ENCODE measurements at places on chromosomes 4 and X. TPM values are rescaled to one million over a fixed set of nuclear protein-coding genes. Genes with fewer than 3 reads are reported as not detected.
A peak's percentile ranks its signal among the peaks of the same experiment; 100 is the strongest.

- DNase-seq = no peak
Observed at GRCh38 chr4:125125276-125125675, 189.5 kb upstream of the FAT4 start.

GRCh38 chr4:93865650-93866049 lies 37.1 kb downstream of the ATOH1 start:
- DNase-seq = no peak

DNA sequence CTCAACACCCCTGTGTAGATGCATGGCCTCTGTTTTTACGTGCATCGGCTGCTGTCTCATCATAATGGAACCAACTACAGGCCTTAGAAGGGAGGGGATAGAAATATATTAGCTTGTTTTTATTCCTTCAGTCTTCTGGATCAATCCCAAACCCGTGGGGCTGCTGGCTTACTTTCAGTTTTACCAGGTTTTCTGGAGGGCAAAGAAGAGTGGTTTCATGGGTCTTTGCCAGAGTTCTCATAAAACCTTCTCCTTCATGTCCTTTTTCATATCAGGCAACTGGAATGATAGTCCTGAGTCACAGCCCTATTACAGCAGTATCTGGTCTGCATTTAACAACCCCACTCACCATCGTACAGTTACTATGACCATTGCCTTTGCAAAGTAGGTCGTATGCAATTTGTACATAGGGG lies 34.6 kb downstream of the PPP2R2C start:
- DNase-seq = no peak

DNA sequence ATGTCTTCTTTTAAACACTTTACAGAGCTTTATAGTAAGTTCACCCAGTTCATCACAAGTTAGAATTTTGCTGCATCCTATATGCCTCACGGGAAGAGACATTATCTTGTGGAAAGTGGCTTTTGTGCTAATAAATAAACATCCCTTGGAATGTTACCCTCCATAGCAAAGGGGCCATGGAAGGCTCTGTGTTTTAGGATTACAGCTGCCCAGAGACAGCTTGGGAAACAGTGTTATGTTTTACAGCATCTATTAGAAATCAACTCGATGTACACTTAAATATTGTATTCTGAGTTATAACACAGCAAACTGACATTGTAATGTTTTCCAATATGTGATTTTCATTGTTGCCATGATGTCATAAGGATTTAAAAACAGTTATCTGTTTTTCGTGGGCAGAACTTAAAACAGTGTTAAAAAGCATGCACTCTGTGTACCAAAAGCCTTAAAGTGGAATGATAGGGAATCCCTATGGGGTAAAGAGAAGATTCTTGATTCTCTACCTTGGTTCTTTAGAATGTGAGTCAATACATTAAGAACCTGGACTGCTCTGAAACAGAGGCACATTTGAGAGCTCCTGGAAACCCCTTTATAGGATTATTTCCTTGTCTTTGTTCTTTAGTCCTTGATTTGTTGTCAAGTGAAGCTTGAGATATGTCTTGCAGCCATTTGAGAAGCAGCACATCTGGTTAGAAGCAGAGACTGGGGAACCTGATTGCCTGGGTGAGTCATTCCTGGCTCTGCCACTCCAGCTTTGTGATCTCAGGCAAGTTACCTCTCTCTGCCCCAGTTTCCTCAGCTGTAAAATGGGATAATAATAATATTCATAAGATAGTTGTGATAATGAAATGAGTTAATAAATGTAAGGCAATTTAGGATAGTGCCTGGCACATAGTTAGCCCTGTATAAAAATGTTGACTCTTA lies 41.6 kb downstream of the ARHGAP10 start:
- no peak for DNase-seq

DNA sequence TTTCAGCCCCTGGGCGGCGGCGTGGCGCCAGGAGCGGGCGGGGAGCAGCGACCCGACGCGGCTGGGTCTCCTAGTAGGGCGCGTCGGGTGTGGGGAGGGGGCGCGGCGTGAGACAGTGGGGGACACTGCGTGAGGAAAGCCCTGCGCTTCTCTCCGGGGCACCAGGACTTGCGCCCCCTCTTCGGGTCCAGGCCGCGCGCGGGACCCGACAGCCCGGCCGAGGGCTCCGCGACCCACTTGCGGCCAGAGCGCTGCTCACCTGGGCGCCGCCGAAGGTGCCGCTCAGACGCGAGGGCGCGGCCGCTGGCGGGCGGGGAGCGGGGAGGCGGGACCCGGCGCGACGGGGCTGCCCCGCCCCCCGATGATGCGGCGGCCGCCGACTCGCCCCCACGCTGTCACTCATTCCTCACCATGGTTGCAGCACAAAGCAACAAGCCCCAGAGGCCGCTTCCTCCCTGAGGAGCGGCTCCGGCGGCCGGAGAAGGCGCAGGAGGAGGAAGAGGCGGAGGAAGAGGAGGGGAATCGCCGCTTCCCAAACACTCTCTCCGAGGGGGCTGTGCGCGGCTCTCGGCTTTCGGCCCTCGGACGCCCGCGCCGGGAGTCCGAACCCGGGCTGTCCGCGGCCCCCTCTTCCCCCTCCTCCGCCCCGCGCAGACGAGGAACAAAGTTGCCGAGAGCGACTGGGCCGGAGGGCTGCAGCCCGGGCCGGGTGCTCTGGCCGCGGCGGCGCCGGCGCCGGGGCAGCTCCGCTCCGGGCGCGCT lies at the start of gene RAPGEF2:
Gene RAPGEF2 (plus strand): TSS at position 458 of the 762 bp plus-strand sequence. CDS start 1,084 bp downstream, outside the sequence.
- peak; percentile 85 for DNase-seq

GRCh38 chr4:183329954-183330742 lies 7.9 kb upstream of the CLDN24 start:
- DNase-seq = no peak

- no peak for DNase-seq
Observed at GRCh38 chrX:15973946-15974345, 119.3 kb upstream of the AP1S2 start.

DNA sequence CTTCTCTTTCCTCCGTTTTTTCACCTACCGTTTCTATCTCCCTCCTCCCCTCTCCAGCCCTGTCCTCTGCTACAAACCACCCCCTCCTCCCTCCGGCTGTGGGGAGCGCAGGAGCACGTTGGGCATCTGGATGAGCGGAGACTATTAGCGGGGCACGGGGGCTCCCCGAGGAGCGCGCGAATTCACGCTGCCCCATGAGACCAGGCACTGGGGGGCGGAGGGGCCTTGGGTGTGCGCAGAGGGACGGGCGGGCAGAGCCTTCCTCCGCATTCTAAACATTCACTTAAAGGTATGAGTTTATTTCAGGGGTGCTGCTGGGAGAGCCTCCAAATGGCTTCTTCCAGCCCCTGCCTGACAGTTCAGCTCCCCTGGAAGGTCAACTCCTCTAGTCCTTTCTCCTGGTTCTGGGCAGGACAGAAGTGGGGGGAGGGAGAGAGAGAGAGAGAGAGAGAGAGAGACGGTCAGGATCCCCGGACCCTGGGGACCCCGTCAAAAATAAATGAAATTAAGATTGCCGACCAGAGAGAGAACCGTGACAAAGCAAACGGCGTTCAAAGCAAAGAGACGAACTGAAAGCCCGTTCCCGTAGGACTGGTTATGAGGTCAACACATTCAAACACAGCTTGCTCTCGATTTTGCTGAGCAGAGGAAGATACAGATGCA lies 5.0 kb downstream of the SHOX start:
- DNase-seq = no peak

DNA sequence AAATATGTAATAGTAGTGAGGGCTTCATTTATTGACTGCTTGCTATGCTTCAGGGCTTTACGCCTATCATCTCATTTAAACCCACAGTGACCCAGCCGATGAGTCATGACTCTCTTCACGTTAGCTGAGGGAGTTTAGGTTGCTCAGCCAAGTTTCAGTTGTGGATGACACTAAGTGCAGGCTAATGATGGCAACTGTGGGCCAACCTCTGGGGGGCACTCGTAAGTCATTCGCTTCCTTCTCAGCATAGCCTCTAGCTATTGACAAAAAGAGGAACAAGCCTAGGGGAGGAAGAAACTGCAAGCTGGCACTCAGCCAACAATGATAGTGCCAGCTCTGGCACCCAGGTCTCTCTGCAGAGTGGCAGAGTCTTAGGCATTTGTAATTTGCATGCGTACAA lies 325.0 kb downstream of the ARHGAP10 start:
- peak; percentile 14 for DNase-seq

DNA sequence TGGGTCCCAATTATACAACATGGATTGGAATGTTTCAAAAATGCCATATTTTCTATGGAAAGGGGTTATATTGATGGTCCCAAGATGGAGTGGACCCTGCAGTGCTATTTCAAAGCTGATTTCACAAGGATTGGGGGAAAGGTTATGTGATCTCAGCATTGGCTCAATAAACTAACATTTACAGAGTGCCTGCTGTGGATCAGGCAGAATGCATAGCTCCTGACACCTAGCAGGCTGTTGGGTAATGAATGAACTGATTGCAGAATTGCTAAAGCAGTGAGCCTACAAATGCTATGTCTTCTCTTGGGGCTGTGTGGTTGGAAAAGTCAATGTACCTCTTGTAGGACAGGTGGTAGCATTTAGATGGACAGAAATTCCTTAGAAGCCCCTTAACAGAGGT lies 16.9 kb downstream of the CWH43 start:
- DNase-seq = no peak

- DNase-seq = no peak
Observed at GRCh38 chrX:97401154-97401553, 517.4 kb downstream of the RPA4 start.

GRCh38 chr4:65175585-65175984 lies 494.7 kb downstream of the EPHA5 start:
- no peak for DNase-seq

- DNase-seq = no peak
Observed at GRCh38 chrX:13304052-13304451, 15.8 kb downstream of the ATXN3L start.

DNA sequence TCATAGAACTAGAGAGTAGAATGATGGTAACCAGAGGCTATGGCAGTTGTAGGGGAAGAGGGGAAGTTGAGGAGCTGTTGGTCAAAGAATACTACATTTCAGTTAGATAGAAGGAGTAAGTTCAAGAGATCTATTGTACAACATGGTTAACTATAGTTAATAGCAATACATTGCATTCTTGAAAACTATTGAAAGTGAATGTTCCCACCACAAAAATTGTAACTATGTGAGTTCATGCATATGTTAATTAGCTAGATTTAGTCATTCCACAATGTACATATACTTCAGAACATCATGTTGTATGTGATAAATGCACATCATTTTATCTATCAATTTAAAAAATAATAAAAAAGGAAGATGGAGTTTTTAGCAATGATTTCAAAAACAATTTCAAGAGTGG lies 125.3 kb upstream of the IL15 start:
- DNase-seq = no peak

The STBD1 gene
- polyA plus RNA-seq = 2.1 TPM

The OTUD6A gene
- polyA plus RNA-seq = not detected

The CLGN gene
- not detected for polyA plus RNA-seq

The RTL5 gene
- polyA plus RNA-seq = 0.19 TPM

The RAB9A gene
- 45.8 TPM for polyA plus RNA-seq

The ADH1A gene
- not detected for polyA plus RNA-seq

The TXLNG gene
- polyA plus RNA-seq = 5.2 TPM

The SPANXN1 gene
- not detected for polyA plus RNA-seq

The EXOC1L gene
- not detected for polyA plus RNA-seq

The WDR17 gene
- polyA plus RNA-seq = not detected

The CXCL8 gene
- polyA plus RNA-seq = 2.1 TPM

The MAP3K15 gene
- polyA plus RNA-seq = not detected

The CHRDL1 gene
- polyA plus RNA-seq = not detected

The BEND4 gene
- polyA plus RNA-seq = 0.24 TPM

The SPANXC gene
- not detected for polyA plus RNA-seq
